ENCODE measurements at places on chromosomes 1 and 21.

DNA sequence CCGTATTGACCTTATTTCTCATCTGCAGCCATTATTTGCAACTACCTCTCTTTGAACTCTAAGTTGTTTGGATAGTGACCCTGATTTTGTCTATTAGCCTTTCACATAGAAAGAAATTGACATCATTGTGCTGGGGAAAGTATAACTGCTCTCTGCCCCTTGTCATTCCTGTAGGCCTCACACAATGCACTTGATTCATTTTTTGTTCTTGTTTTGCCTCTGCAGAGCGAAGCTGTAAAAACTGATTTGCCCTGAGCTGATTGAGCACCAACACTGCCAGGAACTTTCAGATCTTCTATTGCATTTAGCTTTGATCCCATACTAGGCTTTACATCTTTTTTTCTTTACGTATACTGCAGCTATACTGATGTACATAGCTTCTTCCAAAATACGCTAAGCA, 167.2 kb upstream of the PTBP2 start:
- no peak for DNase-seq

DNA sequence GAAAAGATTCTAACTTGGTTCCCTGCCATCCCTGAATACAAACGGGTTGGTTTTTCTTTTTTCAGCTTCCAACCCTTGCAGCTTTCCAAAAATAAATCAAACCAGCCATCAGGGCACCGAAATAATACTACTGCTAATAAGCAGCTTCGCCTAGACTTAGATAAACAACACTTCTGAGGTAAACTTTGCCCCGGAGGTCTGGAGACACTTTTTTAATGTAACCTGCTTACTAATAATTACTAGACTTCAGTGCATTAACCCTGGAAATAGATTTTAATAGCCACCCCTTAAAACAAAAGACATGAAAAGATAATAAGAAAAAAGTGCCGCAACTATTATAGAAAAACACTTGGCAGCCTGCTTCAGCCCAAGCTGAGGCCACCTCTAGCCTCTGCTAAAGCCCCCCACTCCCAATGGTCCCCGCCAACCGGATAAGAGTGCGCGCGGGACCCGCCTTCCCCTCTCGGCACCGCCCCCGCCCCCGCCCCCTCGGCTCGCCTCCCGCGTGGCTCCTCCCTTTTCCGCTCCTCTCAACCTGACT, 405 bp upstream of the GADD45A start:
- peak; percentile 5 for DNase-seq

DNA sequence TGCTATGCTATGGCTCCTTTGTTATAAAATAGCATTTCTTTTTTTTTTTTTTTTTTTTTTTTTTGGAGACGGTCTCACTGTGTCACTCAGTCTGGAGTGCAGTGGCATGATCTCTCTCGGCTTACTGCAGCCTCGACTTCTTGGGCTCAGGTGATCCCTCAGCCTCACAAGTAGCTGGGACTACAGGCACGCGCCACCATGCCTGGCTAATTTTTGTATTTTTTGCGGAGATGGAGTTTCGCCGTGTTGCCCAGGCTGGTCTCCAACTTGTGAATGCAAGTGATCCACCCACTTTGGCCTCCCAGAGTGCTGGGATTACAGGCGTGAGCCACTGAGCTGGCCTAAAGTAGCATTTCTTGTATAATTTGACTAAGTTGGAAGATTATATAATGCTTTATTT, 10.8 kb downstream of the CAMTA1 start:
- DNase-seq, result no peak

- DNase-seq, result no peak
These were observed 31.2 kb upstream of the THEM4 start for GRCh38 chr1:151940541-151940940.

- DNase-seq, result no peak
These were observed 5.9 kb downstream of the ADPRS start for GRCh38 chr1:36094621-36095061.

DNA sequence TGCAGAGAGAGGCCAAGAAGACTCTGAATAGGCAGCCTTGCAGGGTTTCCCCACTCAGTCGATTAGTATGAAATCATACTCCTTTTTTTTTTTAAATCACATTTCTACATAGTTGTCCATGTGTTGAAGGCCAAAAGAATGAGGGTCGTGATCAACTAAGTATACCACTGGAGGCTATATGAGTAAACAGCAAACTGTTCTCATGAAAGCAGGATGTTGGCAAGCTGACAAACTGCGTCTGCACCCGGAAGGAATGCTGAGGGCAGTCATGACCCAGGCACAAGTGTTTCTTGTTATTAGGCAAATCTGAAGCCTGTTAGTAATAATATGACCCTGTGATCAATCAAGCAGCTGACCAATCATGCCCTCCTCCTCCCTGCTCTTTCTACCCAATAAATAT, 213.2 kb downstream of the USH2A start:
- DNase-seq, result no peak

DNA sequence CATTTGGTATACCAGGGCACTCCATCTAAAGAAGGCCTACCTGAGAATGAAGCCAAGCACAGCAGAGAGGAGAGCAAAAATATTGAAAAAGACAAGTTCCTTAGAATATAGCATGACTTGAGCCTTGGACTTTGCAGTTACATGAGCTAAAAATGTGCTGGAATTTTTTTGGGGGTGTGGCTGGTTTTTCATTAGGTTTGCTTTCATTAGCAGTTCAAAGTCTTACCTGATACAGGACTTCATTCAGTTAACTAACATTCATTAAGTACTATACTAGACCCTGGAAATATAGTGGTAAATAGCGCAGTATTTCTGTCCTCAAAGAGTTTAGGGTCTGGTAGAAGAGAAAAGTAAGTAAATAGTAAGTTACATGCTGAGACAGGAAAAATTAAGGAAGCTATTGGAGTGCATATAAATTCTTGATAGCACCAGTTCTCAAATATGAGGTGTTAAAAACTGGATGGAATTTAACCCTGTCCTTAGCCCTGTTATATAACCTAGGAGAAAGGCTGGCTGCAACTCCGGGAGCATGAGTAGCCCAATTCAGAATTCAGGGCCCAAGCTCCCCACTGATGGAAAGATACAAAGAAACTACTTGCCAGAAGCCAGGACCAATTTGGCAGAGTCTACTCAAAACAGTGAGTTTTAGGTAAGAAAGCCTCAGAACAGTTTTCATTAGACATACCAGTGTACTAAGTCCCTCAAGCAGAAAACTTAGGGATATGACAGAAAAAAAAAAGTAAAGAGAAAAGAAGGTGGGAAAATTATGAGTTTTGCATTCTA, 3.1 kb upstream of the DOCK7 start:
- DNase-seq, result no peak

DNA sequence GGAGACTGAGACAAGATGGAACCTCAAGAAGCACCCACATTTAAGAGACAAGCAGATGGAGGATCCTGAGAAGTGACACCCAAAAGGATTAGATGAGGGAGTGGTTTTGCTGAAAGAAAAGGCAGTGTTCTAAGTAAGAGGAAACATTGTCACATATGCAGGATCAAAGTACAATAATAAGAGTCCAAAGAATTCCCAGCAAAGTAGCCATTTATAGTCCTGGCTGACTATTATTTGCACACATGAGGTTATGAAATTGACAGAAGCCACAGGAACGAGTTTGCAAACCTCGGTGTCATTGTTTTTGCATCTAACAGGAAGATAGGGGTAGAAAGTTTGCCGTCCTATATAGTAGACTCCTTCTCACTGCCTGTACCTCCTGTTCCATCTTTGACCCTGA, 41.3 kb downstream of the CHRM3 start:
- DNase-seq, result no peak

DNA sequence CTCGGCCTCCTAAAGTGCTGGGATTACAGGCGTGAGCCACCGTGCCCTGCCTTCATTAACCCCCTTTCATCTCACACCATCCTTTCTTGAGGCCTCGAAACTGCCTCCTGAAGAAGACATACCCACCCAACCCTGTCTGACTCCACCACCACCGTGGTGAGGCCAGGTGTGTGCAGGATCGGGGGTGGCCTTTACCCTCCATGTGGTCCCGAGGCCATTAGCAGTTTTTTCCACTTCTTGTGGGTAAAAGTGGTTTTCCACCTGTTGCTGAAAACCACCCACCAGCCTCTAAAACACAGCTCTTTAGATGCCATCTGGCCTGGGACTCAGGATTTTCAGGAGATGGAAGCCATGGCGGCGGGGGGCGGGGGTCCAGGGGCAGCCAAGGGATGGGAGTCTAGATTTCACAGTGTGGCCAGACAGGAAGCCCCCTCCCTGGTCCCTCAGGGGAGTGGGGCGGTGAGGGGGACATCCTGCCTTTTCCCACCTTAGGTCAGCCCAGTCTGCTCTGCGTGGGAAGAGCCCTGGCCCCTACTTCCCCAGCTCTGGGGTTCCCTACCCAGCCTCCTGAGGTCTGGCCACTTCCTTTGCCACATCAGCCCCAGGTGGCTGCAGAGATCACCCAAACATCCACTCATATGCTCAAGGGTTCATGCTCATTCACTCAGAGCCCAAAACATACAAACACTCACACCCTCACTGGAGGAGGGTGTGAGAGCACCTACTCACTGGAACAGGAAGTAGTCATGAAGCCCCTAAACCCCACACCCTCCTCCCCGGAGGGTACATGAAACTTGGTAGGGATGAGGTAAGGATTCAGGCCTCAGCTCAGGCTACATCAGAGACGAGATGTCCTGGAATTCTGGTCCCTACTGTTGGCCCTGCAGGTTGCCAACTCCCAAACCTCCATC, 2.3 kb downstream of the FGR start:
- DNase-seq, result peak; percentile 74

- DNase-seq, result no peak
These were observed 68.4 kb upstream of the IPO9 start for GRCh38 chr1:201760516-201760915.

DNA sequence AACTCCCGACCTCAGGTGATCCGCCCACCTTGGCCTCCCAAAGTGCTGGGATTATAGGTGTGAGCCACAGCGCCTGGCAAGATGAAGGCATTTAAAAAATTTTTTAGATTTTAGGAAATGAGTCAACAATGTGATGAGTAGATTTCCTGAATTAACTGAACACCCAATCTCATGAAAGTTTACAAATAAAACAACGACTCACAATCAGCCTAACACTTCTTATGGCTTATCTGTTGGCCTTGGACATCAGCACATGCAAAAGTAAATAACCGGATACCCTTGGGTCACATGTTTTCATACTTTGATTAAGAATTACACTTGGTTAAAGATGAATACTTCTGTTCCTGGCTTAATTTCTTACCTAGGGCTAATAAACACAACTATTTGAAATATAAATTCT, 3.0 kb downstream of the GNG12 start:
- no peak for DNase-seq

DNA sequence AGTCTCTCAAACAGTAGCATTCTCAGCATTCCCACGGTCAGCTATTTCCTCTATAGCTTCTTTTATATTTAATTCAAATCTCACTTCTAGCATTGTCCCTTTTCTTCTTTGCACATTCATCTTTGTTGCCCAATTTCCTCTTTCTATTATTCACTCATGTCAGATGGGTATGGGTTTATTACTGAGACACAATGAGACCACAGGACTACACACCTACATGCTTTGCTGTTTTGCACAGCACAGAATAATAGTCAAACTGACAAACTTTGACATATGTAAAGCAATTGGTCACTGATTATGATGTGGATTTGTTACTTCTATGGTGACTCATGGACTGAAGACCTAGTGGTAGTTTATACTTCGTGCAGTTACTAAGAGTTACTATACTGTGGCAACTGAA, 5.8 kb upstream of the CD1C start:
- DNase-seq, result no peak

Data from activated CD4-positive, alpha-beta T cell treated with anti-CD3 and anti-CD28 coated beads for 4 hours (primary cell).